Urinary bladder (tissue), 4 donors: ENCODE measurements at places on chromosomes 5 and 9.

DNA sequence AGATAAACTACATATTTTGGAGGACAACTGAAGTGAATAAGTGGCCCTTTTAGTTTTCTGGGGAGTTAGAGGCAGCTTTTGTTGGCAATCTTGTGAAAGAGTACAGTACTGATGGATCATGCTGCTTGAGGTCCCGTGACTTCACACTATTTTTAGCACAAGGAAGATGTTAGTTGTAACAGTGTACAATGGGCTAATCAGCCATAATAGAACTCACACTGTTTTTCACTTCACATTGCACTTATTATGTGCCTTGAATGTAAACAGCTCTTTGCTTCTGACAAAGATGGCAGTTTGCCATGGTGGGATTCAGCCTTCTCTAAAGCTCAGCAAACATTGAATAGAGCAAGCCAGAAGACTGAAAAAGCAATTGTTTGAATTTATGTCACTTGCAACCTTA lies 176.7 kb upstream of the ZNF608 start:
- no peak for DNase-seq

DNA sequence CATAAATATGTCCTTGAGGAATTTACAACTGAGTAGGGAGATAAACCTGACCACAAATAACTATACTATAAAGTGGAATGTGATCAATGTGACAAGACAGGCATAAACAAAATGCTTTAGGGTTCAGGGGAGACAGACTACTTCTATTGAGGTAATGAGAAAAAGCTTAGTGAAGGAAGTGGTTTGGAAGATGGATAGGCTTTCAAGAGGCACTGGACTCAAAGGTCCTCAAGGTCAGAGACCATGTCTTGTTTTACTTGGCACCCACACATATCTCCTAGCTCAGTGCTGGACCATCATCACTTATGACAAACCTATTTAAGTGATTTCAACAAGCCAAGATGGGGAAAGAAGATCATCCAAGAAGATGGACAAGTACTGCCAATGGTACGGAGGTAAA lies 257.8 kb downstream of the BNC2 start:
- no peak for DNase-seq

GRCh38 chr9:111730937-111731567 lies 63.7 kb downstream of the SHOC1 start:
- no peak for DNase-seq

- DNase-seq, result no peak
These were observed 71.3 kb downstream of the ERP44 start for GRCh38 chr9:100027543-100027942.

GRCh38 chr9:109264877-109265587 lies 55.8 kb downstream of the EPB41L4B start:
- DNase-seq, result no peak
